ENCODE measurements at places on chromosomes 5 and 9. TPM values are rescaled to one million over a fixed set of nuclear protein-coding genes. Genes with fewer than 3 reads are reported as not detected.

SURF6 gene
- 13.9 TPM for polyA plus RNA-seq

DNA sequence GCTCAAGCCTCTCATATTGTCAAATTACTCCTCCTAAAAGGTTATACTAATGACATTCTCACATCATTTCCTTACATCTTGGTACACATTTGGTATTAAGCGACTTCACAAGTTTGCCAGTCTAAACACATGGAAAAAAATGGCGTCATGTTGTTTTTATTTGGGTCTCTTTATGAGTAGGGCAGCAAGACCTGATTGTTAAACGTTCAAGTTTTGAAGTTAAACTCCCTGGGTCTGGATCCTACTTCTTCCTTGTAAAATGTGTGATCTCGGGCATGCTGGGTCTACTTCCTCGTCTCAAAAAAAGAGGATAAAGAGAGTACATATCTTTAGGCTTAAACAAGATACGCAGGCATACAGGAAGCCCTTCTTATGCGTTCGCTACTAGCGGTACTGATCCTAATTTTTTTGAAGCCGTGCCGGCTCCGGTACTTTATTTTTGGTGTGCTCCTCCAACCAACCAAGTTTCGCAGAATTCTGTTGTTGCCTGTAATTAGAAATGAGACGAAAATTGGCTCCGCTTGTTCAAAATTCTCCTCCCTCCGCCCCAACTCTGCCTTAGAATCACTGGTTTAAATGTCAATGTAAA, 596 bp upstream of the CDC37L1 start:
- no peak for DNase-seq

GRCh38 chr5:66661149-66661548, 65.0 kb downstream of the MAST4 start:
- peak; percentile 74 for DNase-seq

GRCh38 chr9:122192914-122193525, 33.3 kb downstream of the MORN5 start:
- no peak for DNase-seq

DNA sequence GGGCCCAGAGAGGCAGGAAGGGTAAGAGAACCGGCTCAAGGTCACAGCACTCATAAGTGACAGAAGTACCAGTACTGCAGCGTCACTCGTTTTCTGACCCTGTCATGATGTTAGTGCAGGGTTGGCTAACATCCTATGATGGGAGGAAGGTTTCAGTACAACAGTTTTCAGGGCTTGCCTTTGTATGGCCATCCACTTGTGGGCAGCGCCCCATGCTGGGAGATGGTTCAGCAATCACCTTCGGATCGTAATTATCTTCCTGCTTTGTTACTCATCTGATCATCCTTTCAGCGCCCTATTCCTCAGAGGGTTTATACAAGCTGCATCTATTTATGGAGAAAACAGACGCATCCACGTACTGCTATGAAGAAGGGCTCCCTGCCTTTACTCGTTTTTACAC, 2.4 kb downstream of the MAP1B start:
- DNase-seq, result peak; percentile 10

CDH9 gene
- polyA plus RNA-seq, result not detected

- no peak for DNase-seq
Measured at GRCh38 chr9:77712533-77713130, 64.5 kb upstream of the GNA14 start.

IL9 gene
- not detected for polyA plus RNA-seq
